K562 (cell line): ENCODE measurements at places on chromosomes 4 and X.

DNA sequence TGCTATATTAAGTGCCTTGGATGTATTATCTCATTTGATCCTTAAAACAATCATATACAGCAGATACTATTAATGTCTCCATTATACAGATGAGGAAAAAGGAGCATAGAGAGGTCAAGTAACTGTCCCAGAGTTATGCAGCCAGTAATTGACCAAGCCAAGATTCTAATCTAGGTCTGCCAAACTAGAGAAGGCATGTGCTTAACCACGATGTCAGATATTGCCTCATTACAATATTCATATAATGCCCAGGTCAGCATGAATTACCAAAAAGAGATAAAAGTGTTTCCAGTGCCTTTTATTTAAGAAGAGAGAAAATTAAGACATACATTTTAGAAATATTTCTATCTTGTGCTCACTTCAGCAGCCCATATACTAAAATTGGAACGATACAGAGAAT lies 7.1 kb downstream of the ARHGEF6 start:
- DNase-seq = no peak

GRCh38 chrX:103517246-103517645 lies 2.0 kb downstream of the RAB40A start:
- no peak for DNase-seq

DNA sequence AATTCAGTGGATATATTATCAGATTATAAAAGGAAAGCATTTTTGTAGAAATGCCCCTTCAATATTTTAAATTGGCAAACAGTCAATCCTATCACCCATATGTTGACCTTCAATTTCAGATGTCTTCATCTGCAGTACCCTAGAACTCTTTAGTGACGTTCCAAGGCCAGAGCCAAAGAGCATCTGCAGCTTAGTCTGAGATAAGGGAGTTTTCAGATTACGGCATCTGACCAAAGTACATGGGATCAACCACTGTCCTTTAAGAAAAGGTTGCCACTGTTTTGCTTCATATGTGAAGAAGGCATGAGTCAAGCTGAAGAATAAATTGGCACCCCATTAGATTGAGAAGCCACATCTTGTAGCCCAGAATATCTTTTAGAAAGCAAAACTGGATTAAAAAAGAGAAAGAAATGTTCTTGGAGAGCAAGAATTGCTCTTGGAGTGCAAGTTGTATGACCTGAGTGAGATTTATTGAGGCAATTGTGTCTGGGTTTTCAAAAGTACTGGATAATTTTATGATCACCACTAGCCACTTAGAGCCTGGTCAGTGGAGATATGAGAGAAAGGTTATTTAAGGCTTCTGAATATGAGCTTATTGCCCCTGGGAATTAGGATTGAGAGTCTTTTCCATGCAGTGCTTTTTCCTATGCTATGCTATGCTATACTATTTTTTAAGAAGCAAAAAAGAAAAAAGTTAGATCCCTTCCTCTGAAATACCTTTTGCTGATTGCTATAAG lies 251.9 kb upstream of the NR3C2 start:
- no peak for DNase-seq

DNA sequence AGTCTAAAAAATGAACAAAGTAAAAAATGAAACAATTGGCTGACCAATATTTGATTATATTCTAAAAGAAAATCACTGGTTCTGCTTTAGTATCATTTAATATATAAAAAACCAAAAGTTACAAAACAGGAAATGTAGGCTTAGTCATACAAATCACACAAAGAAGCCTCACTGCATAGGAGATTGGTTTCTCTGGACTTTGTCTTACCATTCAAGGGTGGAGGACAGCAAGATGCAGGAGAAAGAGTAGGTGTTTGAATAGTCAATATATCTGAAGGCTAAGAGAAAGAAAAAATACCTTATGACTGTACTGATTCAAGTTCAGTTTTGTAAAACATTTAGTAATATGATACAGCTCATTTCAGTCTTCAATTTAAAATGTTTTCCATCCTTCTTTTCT lies 28.6 kb upstream of the TAF9B start:
- DNase-seq = no peak

DNA sequence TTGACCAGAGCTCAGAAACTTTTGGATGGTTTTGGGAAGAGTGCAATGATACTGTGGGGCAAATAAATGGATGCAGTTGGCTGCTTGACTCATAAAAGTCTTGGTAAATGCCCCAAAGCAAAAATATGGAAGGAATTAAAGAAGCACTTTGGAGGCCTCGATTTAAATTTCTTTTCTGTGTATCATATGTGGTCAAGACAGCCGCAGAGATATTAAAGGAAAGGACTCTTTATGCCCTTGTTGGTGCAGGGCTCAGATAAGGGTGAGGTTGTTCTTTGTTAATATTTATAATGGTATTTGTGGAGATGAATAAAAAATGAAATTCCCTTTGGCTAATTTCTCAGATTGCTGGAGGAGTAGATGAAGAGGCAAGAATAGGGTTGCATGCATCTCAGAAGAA lies 90.2 kb downstream of the NHS start:
- DNase-seq = no peak

DNA sequence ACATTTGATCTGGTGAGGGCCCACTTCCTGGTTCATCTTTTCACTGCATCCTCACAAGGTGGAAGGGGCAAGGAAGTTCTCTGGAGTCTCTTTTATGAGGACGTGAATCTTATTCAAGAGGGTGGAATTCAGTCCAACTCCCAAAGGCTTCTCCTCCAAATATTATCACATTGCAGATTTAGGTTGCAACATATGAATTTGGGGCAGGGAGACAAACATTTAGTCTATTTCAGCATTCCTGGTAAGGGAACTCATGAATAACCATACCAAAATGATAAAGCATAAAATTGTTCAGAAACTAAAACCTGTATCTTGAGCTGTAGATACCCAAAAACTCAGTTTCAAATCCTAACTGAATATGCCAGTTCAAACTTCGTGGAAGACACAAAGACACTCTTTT lies 246.8 kb downstream of the QDPR start:
- no peak for DNase-seq

DNA sequence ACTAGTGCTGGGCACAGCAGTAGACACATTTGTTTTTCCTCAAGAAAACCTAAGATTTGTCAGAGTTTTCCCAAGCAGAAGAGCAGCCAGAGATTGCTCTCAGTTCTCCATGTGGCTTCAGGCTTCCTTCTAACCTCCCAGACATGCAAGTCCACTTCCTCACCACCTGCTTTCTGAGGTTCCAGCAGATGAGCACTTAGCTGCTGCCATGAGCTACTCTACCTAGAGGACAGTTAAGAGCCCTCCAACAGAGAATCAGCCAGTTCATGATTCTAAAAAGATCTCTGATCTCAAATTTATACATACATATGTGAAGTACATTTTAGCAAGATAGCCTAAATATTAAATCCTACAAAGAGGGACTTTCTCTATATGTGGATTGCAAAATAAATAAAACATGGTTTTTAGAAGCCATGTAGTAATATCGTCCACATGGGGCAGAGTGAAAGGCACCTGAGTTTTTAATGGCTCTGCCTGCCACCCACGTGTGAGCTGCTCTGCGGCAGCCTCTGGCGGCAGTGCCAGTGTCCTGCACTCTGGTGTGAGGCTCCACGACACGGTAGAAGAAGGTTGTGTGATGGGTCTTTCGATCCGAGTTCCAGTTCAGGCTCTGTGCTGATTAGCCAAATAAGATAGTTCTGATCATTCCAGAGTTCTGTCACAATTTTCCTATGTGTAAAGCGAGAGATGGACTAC lies 10.3 kb downstream of the CYP4V2 start:
- peak; percentile 44 for DNase-seq

DNA sequence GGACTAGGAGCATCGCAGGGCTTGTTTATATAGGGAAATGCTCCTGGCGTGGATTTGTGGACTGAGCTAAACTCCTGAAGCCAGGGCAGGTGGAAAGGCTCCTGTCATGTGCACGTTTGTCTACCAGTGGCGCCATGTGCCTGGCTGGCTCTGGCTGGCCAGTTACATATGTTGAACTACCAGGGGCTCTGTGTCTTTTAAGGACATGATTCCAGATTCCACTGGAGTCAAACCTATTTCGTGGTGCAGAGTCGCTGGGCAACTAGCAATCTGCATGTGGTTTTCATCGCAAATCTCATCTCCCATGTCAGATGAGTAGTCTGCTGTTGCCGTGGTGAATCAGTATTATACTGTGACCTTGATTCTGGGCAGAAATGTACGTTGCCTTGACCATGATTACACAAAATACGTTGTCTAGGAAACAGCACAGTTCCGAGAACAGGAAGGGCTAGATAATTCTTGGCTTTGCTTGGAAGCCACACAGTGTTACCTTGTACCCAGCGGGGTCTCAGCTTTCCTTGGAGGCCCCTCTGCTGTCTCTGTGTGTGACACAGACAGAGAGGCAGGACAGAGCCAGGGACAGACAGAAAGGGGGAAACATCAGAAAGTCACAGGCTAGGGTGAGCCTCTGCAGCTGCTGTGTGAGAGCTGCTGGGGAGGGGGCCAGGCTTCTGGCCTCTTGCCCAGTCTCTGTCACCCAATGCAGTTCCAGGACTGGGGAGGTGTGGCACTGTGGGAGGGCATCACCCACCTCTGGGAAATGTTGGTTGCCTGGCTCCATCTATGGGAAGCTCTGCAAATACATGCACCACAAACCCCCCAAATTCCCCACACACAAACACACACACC lies 19.2 kb downstream of the PNMA6E start:
- peak; percentile 72 for DNase-seq

- peak; percentile 42 for DNase-seq
These were observed 4.8 kb upstream of the CXCL13 start for GRCh38 chr4:77600521-77601451.

DNA sequence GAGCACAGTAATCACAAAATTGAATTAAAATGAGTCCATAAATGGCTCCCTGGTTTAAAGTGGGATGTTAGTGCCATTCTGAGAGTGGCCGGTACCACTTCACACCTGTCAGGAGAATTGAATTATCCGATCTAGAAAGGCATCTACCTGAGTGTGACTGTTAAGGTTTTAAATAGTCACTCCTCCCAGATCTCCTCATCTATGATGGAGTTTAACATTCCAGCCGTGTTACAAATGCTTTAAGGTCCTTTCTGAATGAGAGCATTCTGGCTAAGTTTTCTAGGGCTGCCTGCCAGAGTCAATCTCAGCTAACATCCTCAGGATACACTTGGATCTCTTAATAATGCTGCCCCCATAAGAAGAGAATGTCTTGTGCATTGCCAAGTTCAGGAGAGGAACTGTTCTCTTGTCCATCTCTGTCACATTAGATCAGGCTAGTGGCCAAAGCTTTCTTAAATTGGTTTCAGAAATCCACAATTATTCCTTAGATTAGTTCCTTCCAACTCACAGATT lies 231.1 kb downstream of the SLC39A8 start:
- DNase-seq = no peak

GRCh38 chr4:167779864-167780263 lies 312.5 kb upstream of the ANXA10 start:
- DNase-seq = no peak

DNA sequence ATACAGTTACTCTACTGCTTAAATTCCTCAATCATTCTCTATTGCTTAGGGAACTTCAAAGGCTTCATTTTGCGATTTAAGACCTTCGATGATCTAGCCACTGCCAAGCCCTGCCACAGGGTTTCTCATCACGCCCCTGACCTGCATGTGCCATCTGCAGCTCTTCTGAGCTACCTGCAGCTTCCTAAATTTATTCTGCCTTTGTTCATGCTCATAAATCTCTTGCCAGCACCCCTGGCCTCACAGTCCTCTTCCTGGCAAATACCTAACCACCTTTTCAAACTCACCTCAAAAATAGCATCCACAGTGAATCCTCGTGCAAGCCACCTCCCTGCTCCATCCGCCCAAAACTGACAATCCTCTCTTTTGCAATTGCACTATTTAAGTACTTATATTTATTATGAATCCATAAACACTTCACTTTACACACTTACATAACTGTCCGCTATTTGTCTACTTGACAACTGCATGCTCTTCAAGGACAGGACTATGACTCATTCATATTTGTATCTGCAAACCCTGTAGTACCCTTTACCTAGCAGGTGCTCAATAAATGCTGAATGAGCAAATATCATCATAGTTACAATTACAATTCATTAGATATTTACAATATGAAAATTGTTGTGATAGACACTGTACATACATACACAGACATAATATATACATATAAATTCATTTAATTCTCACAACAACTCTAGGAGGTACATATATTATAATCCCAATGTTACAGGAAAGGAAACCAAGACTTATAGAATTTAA lies 280.0 kb upstream of the RASGEF1B start:
- no peak for DNase-seq

DNA sequence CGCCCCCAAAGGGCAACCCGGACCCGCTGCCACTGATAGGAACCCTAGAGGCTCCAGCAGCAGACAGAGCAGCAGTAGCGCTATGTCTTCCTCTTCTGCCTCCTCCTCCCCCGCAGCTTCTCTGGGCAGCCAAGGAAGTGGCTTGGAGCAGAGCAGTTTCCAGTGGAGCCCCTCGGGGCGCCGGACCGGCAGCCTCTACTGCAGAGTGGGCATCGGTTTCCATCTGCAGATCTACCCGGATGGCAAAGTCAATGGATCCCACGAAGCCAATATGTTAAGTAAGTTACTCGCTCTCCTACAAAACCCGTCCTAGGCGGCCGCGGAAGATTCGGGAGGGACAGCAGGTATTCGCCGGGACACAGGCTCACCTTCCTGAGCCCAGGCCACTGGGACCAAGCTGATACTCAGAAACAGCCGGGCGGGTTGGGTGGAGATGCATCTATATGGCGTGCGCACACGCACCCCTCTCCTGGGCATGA lies 477 bp downstream of the FGF5 start:
- peak; percentile 55 for DNase-seq

DNA sequence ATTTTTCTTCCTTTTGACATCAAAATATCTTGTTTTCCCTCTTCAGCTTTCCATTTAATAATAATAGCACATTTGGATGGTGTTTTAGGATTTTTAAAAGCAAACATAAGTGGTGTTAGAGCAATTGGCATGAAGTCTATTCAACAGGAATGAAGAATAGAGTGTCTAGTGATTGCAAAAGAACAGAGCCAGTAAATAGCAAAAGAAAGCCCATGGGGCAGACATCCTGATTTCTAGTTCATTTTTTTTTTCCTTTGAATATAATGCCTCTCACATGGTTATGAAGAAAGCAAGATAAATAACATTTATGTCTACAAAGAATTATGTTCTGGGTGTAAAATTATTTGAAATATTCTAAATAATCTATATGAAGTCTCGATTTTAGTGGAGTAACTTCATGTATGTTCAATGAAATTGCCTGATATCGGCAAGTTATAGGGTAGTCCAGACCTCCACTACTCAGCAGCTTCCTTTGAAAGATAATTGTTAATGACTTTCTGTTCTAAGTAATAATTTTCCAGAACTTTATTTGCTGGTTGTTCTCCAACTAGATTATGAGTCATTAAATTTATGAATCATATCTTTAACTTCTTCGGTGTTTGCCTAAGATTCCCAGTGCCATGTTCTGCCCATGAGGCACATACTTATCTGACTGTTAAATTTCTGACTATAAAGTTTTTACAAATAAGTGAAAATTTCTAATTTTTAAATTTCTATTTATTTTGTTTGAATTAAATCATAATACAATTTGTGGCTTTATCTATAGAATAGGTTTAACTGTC lies 587.9 kb downstream of the TLL1 start:
- no peak for DNase-seq

DNA sequence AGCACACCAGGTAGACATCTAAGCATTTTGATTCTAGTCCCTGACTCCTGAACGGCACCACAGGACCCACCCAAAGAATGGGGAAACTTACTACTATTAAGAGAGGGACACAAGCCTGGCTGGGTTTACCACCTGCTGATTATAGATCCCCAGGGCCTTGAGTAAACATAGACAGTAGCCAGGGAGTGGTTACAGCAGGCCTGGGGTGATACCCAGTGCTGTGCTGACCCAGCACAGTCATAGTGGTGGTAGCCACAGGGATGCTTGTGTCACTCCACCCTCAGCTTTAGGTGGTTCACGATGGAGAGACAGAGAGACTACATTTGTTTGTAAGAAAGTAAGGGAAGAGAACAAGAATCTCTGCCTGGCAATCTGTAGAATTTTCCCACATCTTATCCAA lies 11.7 kb downstream of the CYSLTR1 start:
- DNase-seq = no peak
